Activated naive CD4-positive, alpha-beta T cell treated with anti-CD3 and anti-CD28 coated beads for 36 hours (primary cell): ENCODE measurements at places on chromosomes 1 and 21. TPM values are rescaled to one million over a fixed set of nuclear protein-coding genes. Genes with fewer than 3 reads are reported as not detected.

GRCh38 chr1:119316870-119317416, 51.6 kb upstream of the HAO2 start:
- H3K27ac ChIP-seq = no peak overlapping the region
- H3K36me3 ChIP-seq = no peaks in the 10 kb centered on the region
- no peaks in the 10 kb centered on the region for H3K4me1 ChIP-seq

- no peak overlapping the region for H3K27ac ChIP-seq
- DNase-seq = no peak
- no peaks in the 10 kb centered on the region for H3K27me3 ChIP-seq
- no peaks in the 10 kb centered on the region for H3K36me3 ChIP-seq
- no peak overlapping the region for H3K4me3 ChIP-seq
Observed at GRCh38 chr1:9068981-9069325, 482 bp downstream of the SLC2A5 start.

DNA sequence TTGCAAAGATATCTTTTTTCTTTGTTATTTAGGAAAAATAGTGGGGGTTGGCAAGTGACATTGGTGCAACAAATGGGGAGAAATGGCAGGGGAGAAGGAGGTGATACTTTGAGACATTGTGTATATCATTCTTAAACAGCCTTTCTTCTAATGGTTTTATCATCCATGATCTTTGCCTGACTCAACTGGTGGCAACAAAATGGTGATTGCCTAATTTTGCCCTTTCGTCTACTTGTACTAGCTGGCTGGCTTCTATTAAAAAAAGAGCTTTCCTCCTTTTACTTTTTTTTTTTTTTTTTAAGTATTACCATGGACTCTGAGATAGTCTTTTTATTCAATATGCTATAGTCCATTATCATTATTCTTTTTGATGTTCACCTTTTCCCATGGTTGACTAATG, 27.7 kb downstream of the DESI2 start:
- no peaks in the 10 kb centered on the region for H3K27me3 ChIP-seq
- no peak overlapping the region for H3K4me3 ChIP-seq
- no peak overlapping the region for H3K27ac ChIP-seq
- DNase-seq = no peak

LEMD1 gene
- total RNA-seq = not detected

VSIG8 gene
- total RNA-seq = not detected

PTPRC gene
- total RNA-seq = 689 TPM

DNA sequence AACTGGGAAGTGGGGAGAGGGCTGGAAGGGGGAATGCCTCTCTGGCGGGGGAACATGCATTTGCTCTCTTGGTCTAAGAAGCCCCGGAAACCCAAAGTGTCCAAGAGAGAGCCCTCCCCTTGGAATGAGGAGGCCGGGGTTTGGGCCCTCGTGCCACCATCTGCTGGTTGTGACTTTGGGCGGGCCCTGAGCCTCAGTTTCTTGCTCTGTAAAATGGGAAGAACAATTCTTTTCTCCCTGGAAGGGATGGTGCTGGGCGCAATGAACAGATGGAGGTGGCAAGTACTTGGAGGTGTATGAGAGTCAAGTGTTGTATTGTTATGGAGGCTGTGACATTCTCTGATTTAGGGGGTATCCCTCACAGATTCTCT, 69.9 kb upstream of the TARDBP start:
- H3K4me3 ChIP-seq = no peak overlapping the region
- H3K27me3 ChIP-seq = peaks cover 48% of the 10 kb centered on the region
- peaks cover 44% of the 10 kb centered on the region for H3K4me1 ChIP-seq
- no peak for DNase-seq
- no peaks in the 10 kb centered on the region for H3K36me3 ChIP-seq
- H3K27ac ChIP-seq = no peak overlapping the region

S100A8 gene
- not detected for total RNA-seq

DNA sequence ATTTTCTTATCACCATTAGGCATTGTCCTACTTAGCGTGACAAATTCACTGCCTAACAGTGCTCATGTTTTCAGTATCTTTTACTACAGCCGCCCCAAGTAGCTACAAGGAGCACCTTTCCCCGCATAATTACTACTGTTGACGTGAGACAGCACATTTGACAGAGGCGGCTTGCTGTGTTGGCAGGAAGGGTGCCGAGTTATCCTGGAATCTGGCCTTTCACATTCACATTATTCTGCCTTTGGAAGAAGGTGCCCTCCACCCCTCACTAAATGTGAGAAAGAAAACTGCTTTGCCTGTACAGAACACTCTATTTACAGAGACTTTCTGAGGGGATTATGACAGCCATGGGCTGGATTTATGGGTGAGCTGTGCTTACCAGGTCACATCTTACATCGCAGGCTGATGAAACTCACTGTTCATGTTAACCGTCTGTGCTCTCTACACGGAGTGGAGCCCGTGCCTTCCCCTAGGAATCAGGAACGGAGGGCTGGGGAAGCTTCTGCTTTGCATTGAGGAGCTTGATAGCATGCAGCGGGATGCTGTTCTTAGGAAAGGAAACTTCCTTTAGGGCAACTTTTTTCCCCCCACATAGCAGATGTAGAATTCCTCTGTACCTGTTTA, 148.0 kb upstream of the ZRANB2 start:
- H3K4me3 ChIP-seq = no peak overlapping the region
- H3K27me3 ChIP-seq = no peaks in the 10 kb centered on the region
- no peaks in the 10 kb centered on the region for H3K4me1 ChIP-seq
- no peak overlapping the region for H3K27ac ChIP-seq

DNA sequence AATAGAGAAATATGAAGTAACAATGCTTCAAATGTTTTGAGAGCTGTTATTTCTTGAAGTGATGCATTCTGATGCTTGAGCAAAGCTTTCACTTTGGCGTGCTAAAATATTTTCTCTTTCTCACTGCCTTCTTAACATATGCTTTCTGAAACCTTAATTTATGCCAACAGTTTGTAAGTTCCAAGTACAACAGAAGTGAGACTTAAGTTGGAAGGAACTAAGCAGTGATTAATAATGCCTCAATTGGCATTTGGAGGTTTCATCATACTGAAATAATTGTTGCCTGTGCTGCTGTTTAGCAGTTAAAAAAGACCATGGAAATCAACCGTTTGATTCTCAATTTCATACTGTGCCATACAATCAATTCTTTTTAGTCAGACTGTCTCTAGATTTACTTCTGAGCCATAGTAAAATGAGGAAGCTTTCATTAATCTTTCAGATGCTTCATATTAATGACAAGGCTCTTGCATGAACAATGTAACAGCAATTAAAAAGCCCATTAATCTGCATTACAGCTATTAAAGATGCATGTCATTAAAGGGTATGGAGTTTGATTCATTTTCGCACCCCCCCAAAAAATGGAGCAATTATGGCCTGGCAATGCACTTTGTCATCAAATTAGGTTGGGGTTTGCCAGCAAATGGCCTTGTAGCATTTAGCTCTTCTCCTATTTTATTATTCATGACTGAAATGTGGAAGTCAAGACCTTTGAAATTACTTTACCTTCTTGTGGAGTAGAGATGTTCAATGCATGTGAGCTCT, 375.3 kb downstream of the USH2A start:
- no peaks in the 10 kb centered on the region for H3K36me3 ChIP-seq
- H3K27ac ChIP-seq = no peak overlapping the region
- no peaks in the 10 kb centered on the region for H3K4me1 ChIP-seq
- DNase-seq = no peak
- H3K27me3 ChIP-seq = no peaks in the 10 kb centered on the region
- H3K4me3 ChIP-seq = no peak overlapping the region

GRCh38 chr21:28723646-28724045, 269.0 kb downstream of the LTN1 start:
- H3K4me1 ChIP-seq = no peaks in the 10 kb centered on the region
- no peak overlapping the region for H3K4me3 ChIP-seq
- peaks cover 2% of the 10 kb centered on the region for H3K36me3 ChIP-seq
- no peaks in the 10 kb centered on the region for H3K27me3 ChIP-seq
- no peak overlapping the region for H3K27ac ChIP-seq
- DNase-seq = no peak

GRCh38 chr1:63908016-63908415, 134.2 kb downstream of the ROR1 start:
- no peak overlapping the region for H3K27ac ChIP-seq
- H3K36me3 ChIP-seq = no peaks in the 10 kb centered on the region
- H3K4me1 ChIP-seq = no peaks in the 10 kb centered on the region
- H3K4me3 ChIP-seq = no peak overlapping the region
- peaks cover 2% of the 10 kb centered on the region for H3K27me3 ChIP-seq

- no peaks in the 10 kb centered on the region for H3K36me3 ChIP-seq
- no peak for DNase-seq
- no peak overlapping the region for H3K27ac ChIP-seq
- H3K27me3 ChIP-seq = no peaks in the 10 kb centered on the region
- no peak overlapping the region for H3K4me3 ChIP-seq
Observed at GRCh38 chr1:31879981-31880608, 58.1 kb downstream of the PTP4A2 start.
